ENCODE measurements at places on chromosomes 2 and 18. TPM values are rescaled to one million over a fixed set of nuclear protein-coding genes. Genes with fewer than 3 reads are reported as not detected.

The VIL1 gene
- total RNA-seq, result not detected

The TSPYL6 gene
- not detected for total RNA-seq

The DLGAP1 gene
- not detected for total RNA-seq

The VSNL1 gene
- total RNA-seq, result not detected

GRCh38 chr18:76564117-76564516 lies 69.1 kb upstream of the ZNF516 start:
- DNase-seq, result no peak

DNA sequence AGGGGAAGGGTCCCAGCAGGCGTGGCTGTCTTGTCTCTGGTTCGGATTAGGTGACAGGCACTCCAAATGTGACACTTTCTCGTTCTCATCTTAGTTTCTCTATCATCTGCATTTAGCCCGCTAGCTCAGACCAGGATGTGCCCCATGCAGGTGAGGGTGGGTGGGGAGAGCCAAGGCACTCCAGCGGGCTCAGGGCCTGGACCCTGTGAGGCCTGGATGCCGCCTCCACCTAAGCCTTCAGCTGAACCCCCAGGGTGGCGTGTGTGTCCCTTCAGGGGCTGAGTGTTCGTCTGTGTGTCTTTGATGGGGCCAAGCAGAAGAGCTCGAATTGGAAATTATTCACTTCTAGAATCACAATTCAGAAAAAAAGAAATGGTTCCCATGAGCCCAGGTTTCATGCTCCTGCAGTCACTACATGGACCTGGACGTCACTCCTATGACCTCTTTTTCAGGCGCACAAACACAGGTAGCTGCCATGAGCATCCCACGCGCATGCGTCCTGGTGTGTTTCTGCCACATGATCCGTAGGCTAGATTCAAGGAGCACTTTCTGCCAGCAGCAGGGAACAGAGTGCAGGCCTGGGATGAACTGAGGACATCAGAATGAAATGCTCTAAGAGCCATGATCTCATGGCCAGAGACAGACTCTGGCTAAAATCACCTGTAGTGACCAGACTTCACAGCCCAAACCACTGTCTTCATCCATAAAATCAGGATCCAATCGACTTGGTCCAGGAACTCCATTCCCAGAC lies 25.8 kb downstream of the CIDEA start:
- DNase-seq, result no peak

DNA sequence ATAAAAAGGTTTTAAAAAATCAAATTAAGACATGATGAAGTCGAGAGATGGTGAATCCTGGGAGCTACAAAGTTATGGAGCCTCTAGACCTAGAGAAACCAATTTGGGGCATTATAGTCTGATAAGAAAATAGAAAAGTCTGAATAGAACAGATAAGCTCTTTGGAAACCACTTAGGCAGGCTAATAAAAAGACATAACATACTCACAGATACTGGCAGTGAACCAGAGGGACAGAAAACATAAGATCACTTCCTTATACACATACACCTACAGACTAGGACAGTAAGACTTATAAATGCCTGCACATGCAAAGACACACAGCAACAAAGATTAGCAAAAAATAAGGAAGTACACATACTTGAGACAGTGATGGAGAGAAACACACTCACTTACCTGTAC lies 20.0 kb downstream of the SMC6 start:
- no peak for DNase-seq

DNA sequence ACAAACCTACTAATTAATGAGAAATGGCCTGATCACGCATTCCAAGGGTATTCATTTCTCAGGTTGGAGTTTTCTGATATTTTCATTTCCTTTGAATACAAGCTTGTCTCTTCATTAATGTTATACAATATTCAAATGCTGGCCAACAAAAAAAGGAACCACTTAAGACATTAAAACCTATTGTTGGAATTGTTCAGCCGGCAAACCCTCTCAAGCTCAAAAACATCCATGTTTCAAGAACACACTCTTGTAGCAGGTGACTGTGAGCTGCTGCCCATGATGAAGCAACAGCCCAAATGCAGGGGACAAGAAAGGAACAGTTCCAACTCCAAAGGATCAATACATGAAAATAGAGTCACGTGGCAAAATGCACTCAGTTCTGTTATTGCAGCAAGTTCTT lies 454.5 kb downstream of the BCL11A start:
- DNase-seq, result no peak

- DNase-seq, result no peak
Measured at GRCh38 chr18:58492891-58493469, 135.9 kb downstream of the ALPK2 start.

DNA sequence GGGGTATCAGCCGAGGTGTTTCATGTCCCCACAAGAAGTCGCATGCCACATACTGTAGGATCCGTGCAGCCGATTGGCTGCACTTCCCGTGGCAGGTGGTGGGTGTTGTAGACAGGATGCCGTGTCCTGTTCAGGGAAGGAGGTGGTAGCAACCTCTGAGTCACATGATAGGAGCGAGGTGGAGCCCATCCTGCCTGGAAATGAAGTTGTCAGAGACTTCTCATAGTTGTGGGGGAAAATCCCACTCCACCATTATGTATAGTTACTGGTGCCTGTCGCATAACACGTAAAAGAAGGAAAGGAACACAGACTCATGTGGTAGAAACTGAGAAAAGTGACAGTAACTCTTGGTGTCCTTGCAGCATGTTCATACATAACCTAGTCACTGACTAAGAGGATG lies 91.4 kb upstream of the IL1R2 start:
- DNase-seq, result no peak

- DNase-seq, result peak; percentile 53
Measured at GRCh38 chr2:177783835-177784744, 288.5 kb downstream of the PDE11A start.

DNA sequence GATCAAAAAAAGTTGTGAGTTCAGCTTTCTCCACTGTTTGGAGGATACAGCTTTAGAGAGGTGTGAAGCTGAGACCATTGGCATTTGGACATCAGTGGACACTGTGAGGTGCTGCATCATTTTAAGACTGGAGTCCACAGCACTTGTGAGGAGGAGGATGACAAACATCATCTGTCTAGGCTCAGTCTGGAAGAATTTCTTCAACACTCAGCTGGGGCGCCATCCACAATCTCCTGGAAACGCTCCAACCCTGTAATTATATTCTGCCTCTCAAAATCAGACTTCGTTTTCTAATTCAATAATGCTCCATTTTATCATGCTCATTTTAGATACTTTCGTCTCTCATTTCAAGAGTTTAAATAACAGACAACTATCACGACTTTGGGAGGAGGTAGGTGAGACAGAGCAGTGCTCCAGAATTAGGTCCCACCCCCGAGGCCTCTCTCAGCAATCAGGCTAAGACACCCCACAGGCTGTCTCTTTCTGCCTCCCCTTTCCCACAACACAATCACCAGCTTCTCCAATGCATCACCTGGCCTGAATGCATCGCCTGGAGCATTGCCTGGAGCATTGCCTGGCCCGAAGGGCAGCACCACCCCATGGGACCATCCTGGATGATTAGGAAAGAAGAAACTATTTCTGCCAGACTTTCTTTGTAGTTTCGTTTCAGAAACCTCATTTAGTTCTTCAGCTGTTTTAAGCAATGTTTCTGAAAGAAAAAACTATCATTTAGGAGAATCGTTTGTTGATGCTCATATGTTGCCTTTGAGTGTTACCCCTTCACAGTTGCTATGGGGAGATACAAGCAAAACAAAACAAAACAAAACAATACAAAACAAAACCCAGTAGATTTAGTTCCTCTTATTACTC lies 37.0 kb upstream of the DPP10 start:
- no peak for DNase-seq

GRCh38 chr2:122031544-122032263 lies 276.3 kb downstream of the TSN start:
- DNase-seq, result no peak

- DNase-seq, result no peak
Measured at GRCh38 chr2:216373896-216374295, 1.6 kb upstream of the MARCHF4 start.
